T-helper 22 cell (primary cell): ENCODE measurements at places on chromosomes 12 and 14.

DNA sequence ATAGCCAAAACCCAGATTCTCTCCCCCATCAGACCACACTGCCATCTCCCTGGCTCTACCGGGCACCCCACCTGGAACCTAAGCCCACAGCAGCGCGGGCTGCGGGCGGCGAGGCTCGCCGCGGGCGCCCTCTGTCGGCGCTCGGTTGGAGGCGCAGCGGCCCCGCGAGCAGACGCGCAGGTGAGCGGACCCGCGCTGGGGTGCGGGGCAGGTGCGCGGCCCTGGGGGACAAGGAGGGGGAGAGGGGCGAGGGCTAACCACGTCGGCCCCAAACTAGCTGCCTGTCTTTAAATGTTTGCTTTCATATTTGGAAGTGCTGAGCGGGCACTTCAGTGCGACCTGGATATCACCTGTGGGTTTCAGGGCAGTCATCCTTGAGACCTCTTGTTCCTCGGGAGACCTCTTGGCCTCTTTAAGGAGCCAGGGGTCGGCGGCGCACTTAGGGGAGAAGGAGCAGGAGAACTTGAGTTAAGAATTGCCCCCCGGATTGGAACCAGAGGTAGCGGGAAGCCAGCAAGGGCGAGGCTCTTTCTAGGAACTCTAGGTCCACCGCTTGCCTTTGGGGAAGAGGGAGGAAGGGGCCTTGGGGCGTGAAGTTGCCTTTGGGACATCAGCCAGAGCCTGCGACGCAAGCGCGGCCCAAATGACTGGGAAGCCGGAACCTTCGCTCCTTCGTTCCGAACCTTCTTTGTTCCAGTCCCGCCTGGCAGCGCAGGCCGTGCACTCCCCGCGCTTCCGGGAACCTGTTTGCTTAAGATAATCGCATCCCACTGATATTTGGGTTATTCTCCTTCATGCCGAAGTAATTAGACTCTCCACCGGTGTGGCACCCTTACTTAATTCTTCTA, 78.7 kb downstream of the NEDD1 start:
- DNase-seq: no peak

GRCh38 chr14:98186140-98186539, 1085.9 kb downstream of the BCL11B start:
- no peak for DNase-seq

GRCh38 chr14:75566321-75566720, 12.1 kb upstream of the FLVCR2 start:
- peak; percentile 75 for DNase-seq

GRCh38 chr14:98140862-98141530, 1131.0 kb downstream of the BCL11B start:
- no peak for DNase-seq

DNA sequence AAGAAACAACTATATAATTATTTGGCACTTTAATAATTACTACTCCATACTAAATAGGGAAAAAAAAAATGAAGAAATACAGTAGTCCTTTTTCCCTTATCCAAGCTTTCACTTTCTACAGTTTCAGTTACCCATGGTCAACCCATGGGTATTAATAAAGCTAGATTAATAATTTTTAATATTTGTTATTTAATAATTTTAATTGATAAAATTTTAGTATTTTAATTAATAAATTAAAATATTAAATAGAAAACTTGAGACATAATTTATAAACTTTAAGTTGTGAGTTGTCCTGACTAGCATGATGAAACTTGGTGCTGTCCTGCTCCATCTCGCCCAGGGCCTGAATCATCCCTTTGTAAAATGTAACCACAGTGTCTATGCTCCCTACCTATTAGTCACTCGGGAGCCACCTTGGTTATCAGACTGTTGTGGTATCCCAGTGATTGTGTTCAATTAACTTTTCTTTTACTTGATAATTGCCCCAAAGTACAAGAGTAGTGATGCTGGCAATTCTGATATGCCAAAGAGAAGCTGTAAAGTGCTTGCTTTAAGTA, 71.8 kb downstream of the PAWR start:
- DNase-seq: no peak

GRCh38 chr14:62369919-62370560, 607.8 kb downstream of the SNAPC1 start:
- no peak for DNase-seq

DNA sequence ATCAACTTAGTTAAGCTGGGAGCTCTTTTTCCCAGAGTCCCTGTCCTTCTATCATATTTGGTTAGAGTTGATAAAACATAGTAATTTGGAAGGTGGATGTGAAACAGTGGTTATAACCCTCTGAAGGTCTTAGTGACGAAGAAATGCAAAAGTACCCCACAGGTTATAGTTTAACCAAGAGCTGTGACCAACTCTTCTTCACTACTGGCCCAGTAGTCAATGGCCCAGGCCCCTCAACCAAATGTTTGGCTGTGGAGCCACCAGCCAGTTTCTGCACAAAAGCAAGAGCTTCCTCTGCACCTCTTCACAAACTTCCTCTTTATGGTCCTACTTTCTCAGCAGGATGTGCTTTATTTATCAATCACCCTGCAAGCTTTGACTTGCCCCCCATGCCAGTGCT, 132.6 kb downstream of the BMP4 start:
- no peak for DNase-seq
